Neural progenitor cell (in vitro differentiated cells): ENCODE measurements at places on chromosomes 2 and 18. TPM values are rescaled to one million over a fixed set of nuclear protein-coding genes. Genes with fewer than 3 reads are reported as not detected.

- peak overlapping the region; percentile 43 for H3K4me3 ChIP-seq
- H3K27me3 ChIP-seq, result peaks cover 40% of the 10 kb centered on the region
- peak; percentile 24 for DNase-seq
- H3K4me1 ChIP-seq, result peaks cover 7% of the 10 kb centered on the region
- H3K36me3 ChIP-seq, result no peaks in the 10 kb centered on the region
These were observed 38.2 kb downstream of the ANKMY1 start for GRCh38 chr2:240519396-240520129.

- H3K4me1 ChIP-seq, result no peaks in the 10 kb centered on the region
- no peaks in the 10 kb centered on the region for H3K27me3 ChIP-seq
- H3K36me3 ChIP-seq, result no peaks in the 10 kb centered on the region
- H3K27ac ChIP-seq, result no peak overlapping the region
- H3K4me3 ChIP-seq, result no peak overlapping the region
- DNase-seq, result no peak
These were observed 253.3 kb downstream of the EXOC6B start for GRCh38 chr2:72572501-72572900.

- DNase-seq, result no peak
- H3K4me1 ChIP-seq, result peaks cover 10% of the 10 kb centered on the region
- H3K36me3 ChIP-seq, result no peaks in the 10 kb centered on the region
- no peak overlapping the region for H3K27ac ChIP-seq
These were observed 227.9 kb downstream of the ZBTB7C start for GRCh38 chr18:48181087-48181823.

DNA sequence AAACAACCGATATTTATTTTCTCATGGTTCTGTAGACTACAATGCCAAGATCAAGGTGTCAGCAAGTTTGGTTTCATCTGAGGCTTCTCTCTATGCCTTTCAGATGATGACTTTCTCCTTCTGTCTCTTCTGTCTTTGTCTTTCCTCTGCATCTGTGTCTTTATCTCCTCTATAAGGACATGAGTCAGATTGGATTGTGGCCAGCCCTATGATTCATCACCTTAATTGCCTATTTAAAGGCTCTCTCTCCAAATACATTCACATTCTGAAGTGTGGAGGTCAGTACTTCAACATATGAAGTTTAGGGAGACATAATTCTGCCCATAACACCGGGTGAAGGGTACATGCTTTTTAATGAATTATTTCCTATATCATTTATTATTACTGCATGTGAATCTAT, 71.2 kb upstream of the CNTNAP5 start:
- H3K27me3 ChIP-seq, result no peaks in the 10 kb centered on the region
- no peaks in the 10 kb centered on the region for H3K4me1 ChIP-seq
- DNase-seq, result no peak
- no peak overlapping the region for H3K4me3 ChIP-seq
- no peak overlapping the region for H3K27ac ChIP-seq

GRCh38 chr18:42338683-42339082, 383.6 kb downstream of the PIK3C3 start:
- H3K27ac ChIP-seq, result no peak overlapping the region
- no peaks in the 10 kb centered on the region for H3K36me3 ChIP-seq

Gene IFIH1
- 0.09 and 0.79 TPM in 2 replicates for total RNA-seq

Gene ALK
- total RNA-seq, result 0.06 TPM in 1 of 2 replicates, not detected in the other

Gene FBXO36
- total RNA-seq, result 9.5 and 13.1 TPM in 2 replicates

Gene PLGLB1
- 1.6 and 2.4 TPM in 2 replicates for total RNA-seq

- no peak overlapping the region for H3K27ac ChIP-seq
- H3K4me3 ChIP-seq, result no peak overlapping the region
- no peaks in the 10 kb centered on the region for H3K27me3 ChIP-seq
- no peaks in the 10 kb centered on the region for H3K36me3 ChIP-seq
- no peak for DNase-seq
These were observed 17.9 kb upstream of the IL18R1 start for GRCh38 chr2:102337481-102338386.

DNA sequence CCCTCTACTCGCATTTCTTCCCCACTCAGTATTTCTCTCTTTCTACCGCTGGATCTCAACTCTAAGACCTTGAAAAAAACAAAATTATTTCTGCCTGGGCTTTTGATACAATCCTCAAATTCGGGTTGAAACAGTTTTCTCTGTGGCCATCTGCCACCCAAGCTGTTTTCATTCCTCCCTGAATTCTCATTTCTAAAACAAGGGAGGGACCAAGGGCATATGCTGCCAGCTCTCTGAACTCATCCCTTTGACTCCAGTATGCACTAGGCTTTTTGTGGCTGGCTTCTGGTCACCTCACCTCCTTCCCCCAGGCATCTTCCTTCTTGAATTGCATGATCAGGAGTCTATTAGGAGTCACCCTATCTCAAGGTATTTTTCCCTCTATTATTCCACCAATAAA, 49.5 kb downstream of the CCDC148 start:
- H3K27me3 ChIP-seq, result no peaks in the 10 kb centered on the region
- no peak overlapping the region for H3K27ac ChIP-seq
- peaks cover 11% of the 10 kb centered on the region for H3K36me3 ChIP-seq
- H3K4me3 ChIP-seq, result no peak overlapping the region
- no peaks in the 10 kb centered on the region for H3K4me1 ChIP-seq

DNA sequence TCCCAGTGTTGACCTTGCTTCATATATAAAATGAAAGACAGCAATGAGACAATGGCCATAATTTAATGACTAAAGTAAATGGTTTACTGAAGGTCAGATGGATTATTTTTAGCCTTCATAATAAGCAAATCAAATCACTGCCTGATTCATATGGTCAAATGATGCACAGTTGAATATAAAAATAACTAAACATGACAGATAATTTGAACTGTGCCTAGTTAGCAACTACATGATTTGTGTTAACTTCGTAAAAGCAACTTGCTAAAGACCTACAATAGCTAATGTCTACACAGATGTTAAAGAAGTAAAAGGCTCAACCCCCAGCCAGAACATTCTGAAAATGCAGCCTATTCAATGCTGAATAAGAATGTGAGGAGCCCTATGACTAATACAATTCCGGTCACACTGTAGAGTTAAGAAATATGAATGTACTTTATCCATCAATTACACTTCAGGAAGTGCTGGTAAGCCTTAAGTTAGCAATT, 590.8 kb upstream of the CDH2 start:
- H3K27ac ChIP-seq, result no peak overlapping the region
- H3K4me3 ChIP-seq, result no peak overlapping the region
- no peaks in the 10 kb centered on the region for H3K36me3 ChIP-seq
- H3K4me1 ChIP-seq, result no peaks in the 10 kb centered on the region
- H3K27me3 ChIP-seq, result no peaks in the 10 kb centered on the region

DNA sequence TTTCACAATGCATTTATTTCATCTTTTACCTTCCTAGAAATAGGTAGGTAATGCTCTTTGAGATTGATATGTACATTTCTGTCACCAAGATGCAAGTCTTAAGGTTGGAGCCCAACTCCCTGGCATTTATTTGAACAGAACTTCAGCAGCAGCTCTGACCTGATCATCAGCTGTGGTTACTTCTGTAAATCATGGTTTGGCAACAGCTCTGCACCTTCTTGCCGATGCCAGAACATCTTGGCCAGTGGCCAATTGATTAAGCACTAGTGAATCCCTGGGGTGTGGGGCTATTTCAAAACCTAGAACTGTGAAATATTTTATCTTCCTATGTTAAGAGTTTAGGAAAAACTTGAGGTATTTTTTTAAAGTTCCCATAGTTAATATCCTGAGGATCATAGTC, 124.8 kb upstream of the NYAP2 start:
- H3K27ac ChIP-seq, result no peak overlapping the region
- DNase-seq, result no peak

DNA sequence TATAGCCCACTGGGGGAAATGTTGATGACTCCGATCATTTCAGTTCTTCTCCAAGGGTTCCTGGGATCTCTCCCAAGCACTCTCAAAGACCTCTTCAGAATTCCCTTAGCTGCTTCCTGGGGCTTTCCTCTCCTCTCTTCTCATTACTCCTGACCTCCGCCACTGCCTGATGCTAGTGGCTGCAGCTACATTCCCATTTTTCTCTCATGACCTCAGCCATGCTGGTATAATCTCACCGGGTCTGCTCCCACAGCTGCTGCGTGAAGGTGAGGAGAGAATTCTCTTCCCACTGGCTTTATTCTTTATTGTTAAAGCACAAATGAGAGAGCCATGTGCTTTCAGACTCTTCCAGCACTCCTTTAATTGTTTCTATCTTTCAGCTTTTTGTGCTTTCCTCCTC, 312.0 kb upstream of the ETAA1 start:
- H3K27ac ChIP-seq, result no peak overlapping the region
- no peaks in the 10 kb centered on the region for H3K36me3 ChIP-seq
- no peak for DNase-seq

DNA sequence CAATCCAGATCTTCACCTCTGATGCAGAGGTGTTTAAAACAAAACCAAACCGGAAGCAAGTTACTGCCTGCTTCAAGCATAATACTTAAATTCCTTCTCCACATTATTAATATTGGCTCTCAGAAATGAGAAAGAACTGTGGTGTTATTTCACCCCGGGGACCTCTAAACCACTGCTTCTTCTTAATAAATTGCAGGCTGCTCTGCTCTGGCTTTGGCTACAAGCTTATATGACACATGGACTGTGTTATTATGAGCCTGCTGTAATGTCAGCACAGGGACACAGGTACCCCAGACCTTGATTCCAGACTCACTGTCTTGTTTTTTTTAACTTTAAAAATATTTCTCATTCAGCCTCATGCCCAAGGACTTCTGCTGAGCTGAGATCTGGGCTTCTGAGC, 45.1 kb downstream of the ST6GAL2 start:
- DNase-seq, result no peak
- H3K4me3 ChIP-seq, result no peak overlapping the region
- H3K36me3 ChIP-seq, result no peaks in the 10 kb centered on the region
- H3K27ac ChIP-seq, result no peak overlapping the region
- peaks cover 10% of the 10 kb centered on the region for H3K4me1 ChIP-seq

DNA sequence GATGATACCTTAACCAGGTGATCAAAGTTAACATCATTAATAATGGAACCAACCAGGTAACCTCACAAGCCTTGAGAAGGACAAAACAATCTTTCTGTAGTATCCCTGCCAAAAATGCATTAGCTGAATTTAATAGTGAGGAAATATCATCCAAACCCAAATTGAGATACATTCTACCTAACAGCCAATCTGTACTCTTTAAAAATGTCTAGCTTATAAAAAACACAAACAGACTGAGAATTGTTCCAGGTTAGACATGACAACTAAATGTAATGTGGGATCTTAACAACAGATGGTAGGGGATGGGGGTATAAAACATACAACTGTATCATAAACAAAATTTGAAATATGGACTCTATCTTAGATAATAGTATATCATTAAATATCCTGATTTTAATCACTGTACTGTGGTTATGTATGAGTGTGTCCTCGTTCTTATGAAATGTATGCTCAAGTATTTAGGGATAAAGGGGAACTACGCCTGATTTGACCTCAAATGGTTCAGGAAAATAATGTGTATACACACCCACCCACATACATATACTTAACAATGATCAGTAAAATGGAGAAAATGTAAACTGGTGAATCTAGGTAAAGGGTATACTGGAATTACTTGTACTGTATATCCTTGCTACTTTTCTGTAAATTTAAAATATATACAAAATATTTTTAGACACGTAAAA, 1.7 kb downstream of the FANCL start:
- H3K4me1 ChIP-seq, result peaks cover 30% of the 10 kb centered on the region
- H3K27me3 ChIP-seq, result no peaks in the 10 kb centered on the region
- no peaks in the 10 kb centered on the region for H3K36me3 ChIP-seq
- no peak for DNase-seq
- no peak overlapping the region for H3K27ac ChIP-seq

GRCh38 chr2:127671557-127672302, 3.6 kb downstream of the LIMS2 start:
- H3K4me1 ChIP-seq, result peaks cover 7% of the 10 kb centered on the region
- no peak overlapping the region for H3K27ac ChIP-seq
- DNase-seq, result no peak
- no peak overlapping the region for H3K4me3 ChIP-seq
- no peaks in the 10 kb centered on the region for H3K36me3 ChIP-seq

DNA sequence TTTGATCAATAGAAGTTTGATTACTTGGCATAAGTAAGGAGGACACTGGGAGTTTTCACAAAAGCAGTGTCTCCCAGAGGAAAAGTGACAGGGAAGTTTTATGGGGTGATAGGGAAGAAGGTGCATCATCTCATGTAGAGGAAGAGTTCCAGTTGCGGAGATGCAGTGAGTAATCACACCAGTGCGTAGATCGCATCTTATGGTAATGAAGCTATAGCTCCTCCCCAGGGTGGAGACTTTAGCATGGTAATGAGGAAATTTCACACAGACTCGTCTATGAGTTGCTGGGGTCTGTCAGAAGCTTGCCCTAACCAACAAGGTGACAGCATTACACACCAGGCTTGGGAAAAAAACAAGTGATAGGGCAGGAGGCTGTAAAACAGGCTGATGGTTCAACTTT, 49.0 kb downstream of the KYNU start:
- no peaks in the 10 kb centered on the region for H3K36me3 ChIP-seq
- H3K4me3 ChIP-seq, result no peak overlapping the region
- H3K4me1 ChIP-seq, result no peaks in the 10 kb centered on the region
- no peak overlapping the region for H3K27ac ChIP-seq
- no peak for DNase-seq

- H3K4me1 ChIP-seq, result no peaks in the 10 kb centered on the region
- no peak for DNase-seq
- H3K36me3 ChIP-seq, result no peaks in the 10 kb centered on the region
These were observed 225.7 kb upstream of the FOSL2 start for GRCh38 chr2:28166956-28167355.

DNA sequence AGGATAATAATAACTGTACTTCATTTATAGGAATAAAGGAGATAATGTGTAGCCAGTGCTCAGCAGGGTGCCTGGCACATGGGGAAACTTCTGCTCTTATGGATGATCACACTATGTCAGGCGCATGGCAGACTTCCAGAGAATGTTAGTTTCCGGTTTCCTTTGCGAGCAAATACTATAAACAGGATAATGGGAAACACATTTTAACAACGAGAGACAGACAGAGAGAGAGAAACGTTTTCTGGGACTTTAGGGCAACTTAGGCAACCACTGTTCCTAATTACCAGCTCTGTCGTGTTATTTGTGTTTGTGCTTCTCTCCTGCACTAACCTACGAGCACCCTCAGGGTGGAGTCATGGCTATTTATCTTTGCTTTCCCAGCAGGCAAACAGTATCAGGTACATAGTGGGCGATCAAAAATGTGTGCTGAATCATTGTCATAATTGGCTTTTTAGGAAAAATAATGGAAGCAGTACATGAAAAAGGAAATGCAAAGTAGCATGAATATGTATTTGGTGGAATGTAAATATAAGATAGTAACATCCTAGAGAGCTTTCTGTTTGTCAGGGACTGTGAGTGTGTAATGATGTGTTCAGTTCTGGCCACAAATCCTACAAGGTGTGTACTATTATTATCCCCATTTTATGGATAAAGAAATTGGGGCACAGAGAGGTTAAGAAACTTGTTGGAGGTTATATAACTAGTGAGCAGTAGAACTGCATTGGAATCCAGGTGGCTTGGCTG, 36.8 kb upstream of the IGFBP2 start:
- no peak overlapping the region for H3K4me3 ChIP-seq
- no peaks in the 10 kb centered on the region for H3K36me3 ChIP-seq
- H3K27me3 ChIP-seq, result no peaks in the 10 kb centered on the region
- H3K27ac ChIP-seq, result no peak overlapping the region
- H3K4me1 ChIP-seq, result peaks cover 14% of the 10 kb centered on the region

Gene MSTN
- total RNA-seq, result 0.54 TPM in 1 of 2 replicates, not detected in the other

- DNase-seq, result no peak
- no peak overlapping the region for H3K4me3 ChIP-seq
- no peaks in the 10 kb centered on the region for H3K36me3 ChIP-seq
- no peaks in the 10 kb centered on the region for H3K4me1 ChIP-seq
- no peaks in the 10 kb centered on the region for H3K27me3 ChIP-seq
- H3K27ac ChIP-seq, result no peak overlapping the region
These were observed 29.8 kb downstream of the PIEZO2 start for GRCh38 chr18:11119550-11119949.

Gene GREB1L
- 251 and 278 TPM in 2 replicates for total RNA-seq
